ENCODE measurements at places on chromosomes 6 and 20.

GRCh38 chr6:37512400-37513011 is 12.8 kb upstream of the CCDC167 start:
- no peak for DNase-seq

DNA sequence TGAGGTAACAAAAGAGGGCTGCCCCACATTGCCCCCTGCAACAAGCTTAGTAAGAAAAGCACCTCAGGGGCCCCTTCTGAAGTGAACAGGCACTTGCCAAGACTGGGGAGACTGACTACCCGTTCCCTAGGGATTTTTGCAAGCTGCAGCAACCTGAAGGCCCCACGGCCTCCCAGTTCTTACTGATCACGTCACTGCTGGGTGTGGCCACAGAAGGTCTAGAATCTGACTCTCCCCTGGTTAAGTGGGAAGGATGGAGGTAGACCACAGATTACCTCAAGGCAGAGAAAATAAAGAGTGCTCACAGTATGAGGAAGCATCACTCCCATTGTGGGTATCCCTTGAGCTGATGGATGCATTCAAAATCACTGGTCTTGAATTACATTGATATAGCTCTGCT is 201.5 kb upstream of the KCNQ5 start:
- DNase-seq = no peak

- no peak for DNase-seq
Observed at GRCh38 chr20:43655937-43656336, 11.0 kb upstream of the MYBL2 start.

DNA sequence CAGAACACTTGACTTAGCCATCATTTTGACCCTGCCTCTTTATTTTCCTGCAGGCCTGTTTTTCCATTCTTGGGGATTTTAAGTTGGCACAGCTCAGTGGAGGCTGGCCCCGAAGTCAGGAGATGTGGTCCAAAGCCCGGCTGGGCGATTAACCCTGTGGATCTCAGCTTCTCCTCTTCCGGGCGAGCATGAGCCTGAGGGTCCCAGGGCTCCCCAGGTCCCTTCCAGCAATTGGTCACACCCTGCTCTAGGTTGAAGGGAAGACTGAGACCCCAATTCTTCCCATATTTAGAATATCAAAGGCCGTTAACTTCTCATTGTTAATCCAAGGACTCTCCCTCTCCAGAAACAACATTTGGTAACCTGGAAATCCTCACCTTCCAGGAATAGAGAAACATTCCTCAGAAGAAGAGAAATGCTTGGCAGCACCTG is 2.3 kb downstream of the THBS2 start:
- no peak for DNase-seq

All from memory B cell (primary cell).